Stimulated activated CD4-positive, alpha-beta T cell treated with anti-CD3 and anti-CD28 coated beads, Interleukin-4, amount 100 ng/mL, for 24 hours (primary cell): ENCODE measurements at places on chromosomes 5 and 9.

GRCh38 chr9:13688990-13689600 lies 409.6 kb upstream of the MPDZ start:
- DNase-seq: no peak

DNA sequence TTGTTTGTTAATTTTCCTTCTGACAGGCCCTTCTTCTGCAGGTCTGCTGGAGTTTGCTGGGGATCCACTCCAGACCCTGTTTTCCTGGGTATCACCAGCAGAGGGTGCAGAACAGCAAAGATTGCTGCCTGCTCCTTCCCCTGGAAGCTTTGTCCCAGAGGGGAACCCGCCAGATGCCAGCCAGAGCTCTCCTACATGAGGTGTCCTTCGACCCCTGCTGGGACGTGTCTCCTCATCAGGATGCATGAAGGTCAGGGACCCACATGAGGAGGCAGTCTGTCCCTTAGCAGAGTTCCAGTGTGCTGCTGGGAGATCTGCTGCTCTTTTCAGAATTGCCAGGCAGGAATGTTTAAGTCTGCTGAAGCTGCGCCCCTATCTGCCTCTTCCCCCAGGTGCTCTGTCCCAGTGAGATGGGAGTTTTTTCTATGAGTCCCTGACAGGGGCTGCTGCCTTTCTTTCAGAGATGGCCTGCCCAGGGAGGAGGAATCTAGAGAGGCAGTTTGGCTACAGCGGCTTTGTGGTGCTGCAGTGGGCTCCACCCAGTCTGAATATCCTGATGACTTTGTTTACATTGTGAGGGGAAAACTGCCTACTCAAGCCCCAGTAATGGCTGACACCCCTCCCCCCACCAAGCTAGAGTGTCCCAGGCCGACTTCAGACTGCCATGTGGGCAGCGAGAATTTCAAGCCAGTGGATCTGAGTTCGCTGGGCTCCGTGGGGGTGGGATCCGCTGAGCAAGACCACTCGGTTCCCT lies 772.0 kb upstream of the FAM174A start:
- no peak for DNase-seq

DNA sequence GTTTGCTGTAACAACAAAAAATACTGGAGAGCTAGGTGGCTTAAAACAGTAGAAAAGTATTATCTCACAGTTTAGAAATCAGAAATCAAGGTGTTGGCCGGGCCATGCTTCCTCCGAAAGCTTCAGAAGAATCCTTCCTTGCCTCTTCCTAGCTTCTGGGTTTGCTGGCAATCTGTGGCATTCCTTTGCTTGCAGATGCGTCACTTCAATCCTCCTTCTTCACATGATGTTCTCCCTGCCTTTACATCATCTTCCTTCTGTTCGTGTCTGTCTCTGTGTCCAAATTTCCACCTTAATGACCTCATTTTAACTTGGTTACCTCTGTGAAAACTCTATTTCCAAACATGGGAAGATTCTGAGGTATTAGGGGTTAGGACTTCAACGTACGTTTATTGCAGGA lies 90.4 kb upstream of the CHD1 start:
- no peak for DNase-seq

DNA sequence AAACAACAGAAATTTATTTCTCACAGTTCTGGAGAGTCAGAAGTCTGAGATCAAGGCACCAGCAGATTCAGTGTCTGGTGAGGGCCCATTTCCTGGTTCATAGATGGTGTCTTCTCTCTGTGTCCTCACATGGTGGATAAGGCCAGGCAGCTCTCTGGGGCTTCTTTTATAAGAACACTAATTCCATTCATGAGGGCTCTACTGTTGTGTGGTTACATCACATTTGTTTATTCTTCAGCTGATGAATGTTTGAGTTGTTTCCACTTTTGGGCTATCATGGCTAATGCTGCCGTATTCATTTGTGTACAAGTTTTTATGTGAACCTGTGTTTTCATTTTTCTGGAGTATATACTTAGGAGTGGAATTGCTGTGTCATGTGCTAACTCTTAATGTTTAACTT lies 35.2 kb downstream of the DDX4 start:
- no peak for DNase-seq

- DNase-seq: no peak
These were observed 304.9 kb upstream of the PTGER4 start for GRCh38 chr5:40374853-40375252.

- DNase-seq: no peak
These were observed 57.6 kb downstream of the SPOCK1 start for GRCh38 chr5:137441476-137441875.

DNA sequence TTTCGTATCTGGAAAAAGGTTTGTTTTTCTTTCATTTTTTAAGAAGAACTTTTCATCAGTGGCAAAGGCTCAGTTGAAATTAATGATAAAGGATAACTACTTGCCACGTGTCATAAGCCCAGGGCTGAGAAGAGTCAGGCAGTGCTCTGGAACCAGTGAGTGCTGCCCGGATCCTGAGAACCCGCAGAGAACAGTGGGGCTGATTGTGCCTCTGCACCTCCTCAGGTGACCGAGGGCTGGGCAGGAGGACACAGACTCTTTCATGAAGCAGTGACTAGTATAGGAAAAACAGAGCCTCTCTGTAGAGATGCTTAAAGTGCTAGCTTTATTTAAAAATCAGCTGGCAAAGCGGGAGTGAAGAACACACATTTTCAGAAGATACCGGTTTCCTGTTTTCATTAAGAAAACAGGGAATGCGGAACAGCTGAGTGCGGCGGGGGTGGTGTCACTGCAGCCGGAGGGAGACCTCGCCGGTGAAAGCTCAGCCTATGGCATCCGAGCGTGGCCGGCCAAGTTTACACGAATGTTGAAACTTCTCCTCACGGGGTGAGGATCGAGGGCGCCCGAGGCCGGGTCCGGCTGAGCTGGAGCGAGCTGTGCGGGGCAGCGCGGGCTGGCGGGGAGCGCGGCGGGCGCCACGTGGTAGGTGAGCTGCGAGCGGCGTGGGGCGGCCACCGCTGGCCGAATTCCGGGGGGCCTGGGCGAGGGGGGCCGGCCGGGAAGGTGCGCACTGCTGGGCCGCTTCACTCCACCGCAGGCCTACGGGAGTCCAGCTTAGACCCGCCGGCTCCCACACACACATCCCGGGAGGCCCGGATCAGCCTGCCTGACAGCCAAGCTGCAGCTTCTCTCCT lies 134.7 kb upstream of the DMRT1 start:
- DNase-seq: peak; percentile 43

- no peak for DNase-seq
These were observed 181.8 kb upstream of the ELL2 start for GRCh38 chr5:96143450-96143849.

GRCh38 chr9:120104771-120105170 lies 475.2 kb downstream of the CDK5RAP2 start:
- no peak for DNase-seq

GRCh38 chr5:123012321-123012720 lies 24.2 kb downstream of the PPIC start:
- no peak for DNase-seq

GRCh38 chr9:22457448-22457847 lies 10.8 kb downstream of the DMRTA1 start:
- no peak for DNase-seq

DNA sequence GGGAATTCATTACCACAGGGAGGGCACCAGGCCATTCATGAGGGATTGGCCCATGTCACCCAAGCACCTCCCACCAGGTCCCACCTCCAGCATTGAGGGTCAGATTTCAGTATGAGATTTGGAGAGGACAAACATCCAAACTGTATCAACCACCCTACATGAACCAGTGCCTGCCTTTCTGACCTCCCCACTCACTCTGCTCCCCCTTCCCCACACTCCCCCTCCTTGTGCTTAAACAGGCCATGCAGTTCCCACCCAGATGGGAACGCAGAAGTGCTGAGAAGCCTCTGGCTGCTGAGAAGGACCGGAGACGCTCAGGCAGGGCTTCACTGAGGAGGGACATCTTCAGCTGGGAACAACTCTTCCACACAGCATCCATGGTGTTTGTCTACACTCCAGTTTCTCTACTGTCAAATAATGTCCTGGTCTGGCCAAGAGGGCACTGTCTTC lies 30.0 kb upstream of the ADAMTS2 start:
- no peak for DNase-seq

GRCh38 chr9:124443625-124444024 lies 6.6 kb upstream of the ADGRD2 start:
- no peak for DNase-seq

- DNase-seq: no peak
These were observed 154.4 kb downstream of the MAN2A1 start for GRCh38 chr5:109844148-109844547.

DNA sequence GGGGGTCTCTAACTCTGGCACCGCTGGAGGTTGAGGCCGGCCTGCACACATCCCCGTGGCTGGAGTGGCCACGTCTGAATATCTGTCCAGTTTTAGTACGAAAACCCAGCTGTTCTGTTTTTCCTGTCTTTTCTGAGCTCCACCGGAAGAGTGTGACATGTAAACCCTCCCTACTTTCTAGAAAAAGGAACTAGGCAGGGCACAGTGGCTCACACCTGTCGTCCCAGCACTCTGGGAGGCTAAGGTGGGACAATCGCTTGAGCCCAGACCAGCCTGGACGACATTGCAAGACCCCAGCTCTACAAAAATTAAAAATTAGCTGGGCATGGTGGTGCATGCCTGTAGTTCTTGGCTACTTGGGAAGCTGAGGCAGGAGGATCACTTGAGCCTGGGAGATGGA lies 8.2 kb upstream of the PHYKPL start:
- no peak for DNase-seq

DNA sequence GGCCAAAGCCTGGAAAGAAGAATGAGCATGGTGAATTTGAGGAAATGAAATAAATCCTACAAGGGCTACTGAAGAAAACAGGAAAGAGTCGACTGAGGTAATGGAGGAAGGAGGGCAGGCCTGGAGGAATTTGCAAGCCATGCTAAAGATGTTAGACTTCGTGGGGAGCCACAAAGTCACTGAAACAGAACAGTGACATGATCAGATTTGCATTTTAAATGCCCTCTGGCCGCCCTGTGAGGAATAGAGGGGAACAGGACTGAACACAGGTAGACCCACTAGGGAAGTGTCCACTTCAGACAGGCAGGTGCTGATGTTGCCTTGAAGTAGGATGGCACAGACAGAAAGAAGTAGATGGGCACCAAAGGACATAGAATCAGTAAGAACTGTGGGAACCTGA lies 42.8 kb upstream of the RLN1 start:
- DNase-seq: no peak

- no peak for DNase-seq
These were observed 50.1 kb downstream of the AMBP start for GRCh38 chr9:114027863-114028465.

DNA sequence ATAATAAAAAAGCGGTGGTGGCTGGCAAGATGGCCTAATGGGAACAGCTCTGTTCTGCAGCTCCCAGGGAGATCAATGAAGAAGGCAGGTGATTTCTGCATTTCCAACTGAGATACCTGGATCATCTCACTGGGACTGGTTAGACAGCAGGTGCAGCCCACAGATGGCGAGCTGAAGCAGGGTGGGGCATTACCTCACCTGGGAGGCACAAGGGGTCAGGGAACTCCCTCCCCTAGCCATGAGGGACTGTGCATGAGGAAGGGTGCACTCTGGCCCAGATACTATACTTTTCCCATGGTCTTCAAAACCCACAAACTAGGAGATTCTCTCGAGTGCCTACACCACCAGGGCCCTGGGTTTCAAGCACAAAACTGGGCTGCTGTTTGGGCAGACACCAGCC lies 45.6 kb upstream of the PTGER4 start:
- no peak for DNase-seq

DNA sequence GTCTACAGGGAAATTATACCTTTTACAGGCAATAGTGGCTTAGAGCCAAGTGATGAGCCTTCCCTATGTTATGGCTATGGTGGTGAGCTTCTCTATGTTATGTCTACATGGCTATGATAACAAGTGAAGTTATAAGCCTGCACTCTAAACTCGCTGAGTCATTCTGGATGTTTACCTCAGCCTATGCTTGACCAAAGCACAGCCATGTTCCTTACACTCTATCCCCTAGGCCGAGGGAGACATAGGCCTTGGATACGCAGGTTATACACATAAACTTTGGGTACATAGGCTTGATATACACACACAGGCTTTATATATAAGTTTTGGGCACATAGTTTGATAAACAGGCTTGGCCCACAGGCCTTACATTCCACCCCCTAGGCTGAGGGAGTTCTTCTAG lies 13.8 kb downstream of the DMAC1 start:
- no peak for DNase-seq

DNA sequence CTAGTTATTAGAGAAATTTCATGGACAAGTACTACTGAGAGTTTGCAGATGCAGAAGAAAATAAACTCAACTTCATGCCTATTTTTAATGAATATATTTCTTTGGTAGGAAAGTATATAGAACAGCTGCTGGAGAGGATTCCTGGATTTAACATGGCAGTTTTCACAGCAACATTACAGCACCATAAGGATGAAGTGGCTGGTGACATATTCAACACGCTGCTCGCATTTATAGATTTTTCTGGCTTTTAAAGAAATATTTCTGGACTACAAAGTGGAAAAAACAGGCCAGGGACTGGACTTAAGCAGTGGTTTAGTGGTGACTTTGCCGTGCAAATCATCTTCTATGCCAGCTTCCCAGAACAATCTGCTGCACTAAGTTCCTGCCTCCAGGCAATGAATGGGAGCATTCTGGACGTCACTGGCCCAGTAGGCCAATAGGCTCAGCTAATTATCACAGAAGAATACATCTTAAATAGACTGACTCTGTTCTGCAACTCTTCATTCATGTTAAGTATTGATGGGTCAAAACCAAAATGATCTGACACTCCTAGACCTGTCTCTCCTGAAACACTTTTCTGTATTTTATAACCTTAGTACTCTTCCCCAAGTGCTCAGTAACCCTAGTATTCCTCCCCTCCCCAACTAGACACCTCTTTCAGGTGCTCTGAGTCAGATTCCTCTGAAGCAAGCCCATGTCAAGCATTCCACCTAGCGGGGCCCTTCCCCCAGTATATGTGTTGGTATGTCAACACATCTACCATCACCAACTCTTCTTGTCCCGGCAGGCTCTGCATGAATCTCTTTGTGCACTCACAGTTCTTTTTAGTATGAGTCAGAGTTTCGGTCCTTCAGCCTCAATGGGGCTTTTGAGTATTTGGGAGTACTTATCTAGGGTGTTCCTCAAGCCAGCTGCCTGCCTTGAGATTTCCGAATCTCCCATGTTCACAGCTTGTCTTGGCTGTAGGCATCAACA lies 625.5 kb downstream of the CHSY3 start:
- DNase-seq: no peak

DNA sequence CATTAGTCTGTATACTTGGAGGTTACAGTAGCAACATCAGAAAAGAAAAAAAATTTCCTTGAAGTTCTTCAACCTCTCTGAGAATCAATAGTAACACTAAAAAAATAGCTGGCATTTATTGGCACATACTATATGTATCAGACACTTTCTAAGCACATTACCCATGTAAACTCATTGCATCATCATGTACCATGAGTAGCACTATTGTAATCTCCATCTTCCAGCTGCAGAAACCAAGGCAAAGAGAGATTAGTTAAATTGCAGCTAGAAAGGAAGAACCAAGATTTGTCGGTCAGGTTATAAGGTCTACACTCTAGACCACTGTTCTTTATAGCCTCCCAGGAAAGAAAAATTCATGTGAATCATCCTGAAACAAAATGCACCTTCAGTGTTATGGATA lies 31.4 kb upstream of the RAB3C start:
- no peak for DNase-seq

GRCh38 chr5:73111536-73111935 lies 8.8 kb upstream of the TMEM171 start:
- no peak for DNase-seq

GRCh38 chr5:123035360-123035917 lies 1.1 kb downstream of the PPIC start:
- no peak for DNase-seq
